ENCODE measurements at places on chromosomes 2 and 18. TPM values are rescaled to one million over a fixed set of nuclear protein-coding genes. Genes with fewer than 3 reads are reported as not detected.

Gene FSHR
- total RNA-seq: not detected

Gene SMYD5
- total RNA-seq: 14.0 TPM

Gene EMILIN1
- total RNA-seq: 1.9 TPM

Gene SF3B1
- total RNA-seq: 618 TPM

Gene TOGARAM2
- not detected for total RNA-seq

Gene UGT1A8
- not detected for total RNA-seq

Gene FAM237A
- total RNA-seq: not detected

Gene CCNT2
- total RNA-seq: 24.4 TPM

Gene NCKAP1
- 128 TPM for total RNA-seq

Gene ALPG
- total RNA-seq: not detected

Gene CNDP1
- total RNA-seq: not detected

Gene DHRS9
- total RNA-seq: 4.0 TPM
